ENCODE measurements at places on chromosomes 3 and 15. TPM values are rescaled to one million over a fixed set of nuclear protein-coding genes. Genes with fewer than 3 reads are reported as not detected.

CCR9 gene
- polyA plus RNA-seq: 0.55 TPM

KNSTRN gene
- polyA plus RNA-seq: 6.0 TPM

DNA sequence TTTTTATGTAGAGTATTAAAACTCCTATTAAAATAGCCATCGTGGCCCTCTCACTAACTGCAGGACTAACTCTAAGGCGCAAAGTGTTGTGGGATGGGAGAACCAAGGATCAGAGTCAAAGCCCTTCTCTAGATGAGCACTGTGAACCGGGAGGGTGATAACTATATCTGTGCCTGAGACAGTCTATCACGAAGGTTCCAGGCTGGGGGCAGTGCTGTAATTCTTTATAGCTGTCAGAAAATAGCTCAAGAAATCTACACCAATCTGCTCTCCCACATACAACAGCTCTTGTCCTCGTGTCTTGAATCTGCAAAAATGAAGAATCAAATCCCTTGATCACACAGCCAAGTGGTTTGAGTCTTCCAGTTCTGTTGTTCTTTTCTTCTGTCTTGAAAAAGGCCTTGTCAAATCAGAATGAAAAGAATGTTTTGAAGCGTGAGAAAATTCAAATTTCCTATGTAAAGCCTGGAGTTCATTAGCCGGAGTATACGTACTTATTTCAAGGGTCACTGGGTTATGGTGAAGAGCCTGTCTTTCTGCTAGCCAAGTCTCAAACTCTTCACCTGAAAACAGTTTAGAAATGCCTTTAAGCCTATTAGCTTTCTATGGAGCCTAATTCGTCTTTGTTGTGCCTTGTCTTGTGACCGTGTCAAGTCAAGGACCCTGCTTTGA is 185.3 kb upstream of the NECTIN3 start:
- no peak for DNase-seq
- no peaks in the 10 kb centered on the region for H3K4me1 ChIP-seq
- no peaks in the 10 kb centered on the region for H3K27me3 ChIP-seq
- no peaks in the 10 kb centered on the region for H3K36me3 ChIP-seq
- H3K4me3 ChIP-seq: no peak overlapping the region

GUCA1C gene
- polyA plus RNA-seq: not detected

- H3K4me3 ChIP-seq: no peak overlapping the region
- DNase-seq: no peak
- no peaks in the 10 kb centered on the region for H3K36me3 ChIP-seq
- no peaks in the 10 kb centered on the region for H3K27me3 ChIP-seq
Measured at GRCh38 chr3:108126348-108126747, 35.5 kb upstream of the CD47 start.

- no peak for DNase-seq
- H3K36me3 ChIP-seq: no peaks in the 10 kb centered on the region
- H3K27me3 ChIP-seq: no peaks in the 10 kb centered on the region
- peaks cover 11% of the 10 kb centered on the region for H3K4me1 ChIP-seq
- no peak overlapping the region for H3K27ac ChIP-seq
Measured at GRCh38 chr15:75091814-75092213, 68.4 kb downstream of the PPCDC start.

Measured in sigmoid colon (tissue), 7 donors.